ENCODE measurements at places on chromosomes 7 and 10.

GRCh38 chr7:101235050-101235449 lies 2.6 kb downstream of the CLDN15 start:
- DNase-seq = no peak

GRCh38 chr10:51759896-51760534 lies 60.6 kb upstream of the CSTF2T start:
- no peak for DNase-seq

DNA sequence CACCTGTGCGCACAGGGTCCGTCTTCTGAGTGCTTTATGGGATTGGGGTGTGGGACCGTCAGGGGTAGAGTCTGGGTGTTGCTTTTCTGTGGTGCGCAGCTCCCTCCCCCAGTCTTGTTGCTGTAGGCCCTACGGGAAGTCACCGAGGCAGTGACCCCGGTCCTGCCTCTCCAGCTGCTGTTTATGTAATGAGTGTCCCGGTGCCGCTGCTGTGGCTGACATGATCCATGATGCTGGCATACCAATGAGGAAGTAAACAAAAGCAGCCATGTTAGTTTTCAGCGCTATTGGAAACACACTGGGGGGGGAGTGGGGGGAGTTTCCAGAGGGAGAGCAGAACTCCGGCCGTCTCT lies 1.1 kb downstream of the TRIM8 start:
- peak; percentile 48 for DNase-seq

DNA sequence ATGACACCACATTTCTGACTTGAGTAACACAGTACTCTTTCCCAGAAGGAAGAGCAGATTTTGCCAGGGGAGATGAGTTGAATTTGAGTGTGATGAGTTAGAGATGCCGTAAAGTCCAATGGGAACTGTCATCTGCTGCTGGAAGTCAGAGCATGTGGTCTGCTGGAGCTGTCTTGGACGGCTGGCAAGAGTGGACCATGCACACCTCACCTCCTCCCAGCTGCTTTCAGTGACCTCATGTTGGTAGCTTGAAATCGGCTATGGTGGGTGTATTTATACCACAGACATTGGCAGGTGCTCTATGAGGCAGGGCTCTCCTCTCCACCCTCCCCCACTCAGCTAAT lies 82.3 kb downstream of the COL13A1 start:
- DNase-seq = no peak

DNA sequence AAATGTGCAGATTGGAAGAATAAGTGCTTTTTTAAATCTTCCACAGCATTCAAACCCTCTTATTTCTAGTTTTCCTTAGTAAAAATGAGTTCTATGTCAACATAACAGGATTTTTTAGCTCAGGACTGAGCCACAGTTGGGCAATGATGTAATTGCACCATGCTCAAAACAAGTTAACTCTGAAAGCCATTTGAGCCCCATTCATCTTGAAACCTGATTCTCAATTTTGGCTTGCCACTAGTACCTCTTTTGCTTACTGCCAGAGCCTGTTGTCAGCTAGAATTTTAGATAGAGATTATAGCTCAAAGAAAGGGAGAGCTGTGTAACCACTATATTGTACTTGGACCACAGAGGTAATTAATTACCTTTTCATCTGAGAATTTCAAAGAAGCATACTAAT lies 1028.5 kb upstream of the PHF14 start:
- DNase-seq = no peak

GRCh38 chr7:114939484-114940097 lies 17.7 kb downstream of the MDFIC start:
- peak; percentile 38 for DNase-seq

DNA sequence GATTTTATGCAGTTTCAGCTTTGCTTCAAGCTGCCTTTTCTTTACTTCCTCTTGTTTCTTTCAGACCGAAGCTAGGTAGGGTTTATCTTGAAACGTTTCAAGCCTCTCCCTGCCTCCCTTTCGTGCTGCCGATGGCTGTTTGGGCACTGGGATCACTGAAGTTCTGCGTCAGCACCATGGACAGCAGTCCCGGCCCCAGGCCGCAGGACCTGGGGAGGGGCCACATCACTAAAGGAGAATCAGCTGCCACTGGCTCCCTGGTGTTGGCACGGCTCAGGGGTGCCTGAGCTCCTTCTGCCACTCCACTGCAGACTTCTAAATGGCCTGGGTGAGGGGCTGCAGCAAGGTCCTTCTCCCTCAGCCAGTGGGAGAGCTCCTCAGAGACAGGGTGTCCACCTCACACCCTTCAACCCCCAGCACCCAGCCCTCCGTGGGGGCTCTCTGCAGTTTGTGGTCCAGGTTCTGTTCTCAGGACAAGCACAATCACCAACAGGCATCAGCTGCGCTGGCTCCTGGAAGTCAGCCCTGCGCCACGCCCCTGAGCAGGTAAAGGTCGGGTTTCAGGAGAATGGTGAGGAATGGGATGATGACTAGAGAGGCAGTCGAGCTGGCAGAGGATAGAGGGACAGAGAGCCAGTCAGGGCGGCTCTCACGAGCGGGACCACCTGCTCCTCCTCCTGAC lies 387.2 kb downstream of the TCERG1L start:
- DNase-seq = no peak

- no peak for DNase-seq
Observed at GRCh38 chr7:51292596-51292995, 24.0 kb downstream of the COBL start.

DNA sequence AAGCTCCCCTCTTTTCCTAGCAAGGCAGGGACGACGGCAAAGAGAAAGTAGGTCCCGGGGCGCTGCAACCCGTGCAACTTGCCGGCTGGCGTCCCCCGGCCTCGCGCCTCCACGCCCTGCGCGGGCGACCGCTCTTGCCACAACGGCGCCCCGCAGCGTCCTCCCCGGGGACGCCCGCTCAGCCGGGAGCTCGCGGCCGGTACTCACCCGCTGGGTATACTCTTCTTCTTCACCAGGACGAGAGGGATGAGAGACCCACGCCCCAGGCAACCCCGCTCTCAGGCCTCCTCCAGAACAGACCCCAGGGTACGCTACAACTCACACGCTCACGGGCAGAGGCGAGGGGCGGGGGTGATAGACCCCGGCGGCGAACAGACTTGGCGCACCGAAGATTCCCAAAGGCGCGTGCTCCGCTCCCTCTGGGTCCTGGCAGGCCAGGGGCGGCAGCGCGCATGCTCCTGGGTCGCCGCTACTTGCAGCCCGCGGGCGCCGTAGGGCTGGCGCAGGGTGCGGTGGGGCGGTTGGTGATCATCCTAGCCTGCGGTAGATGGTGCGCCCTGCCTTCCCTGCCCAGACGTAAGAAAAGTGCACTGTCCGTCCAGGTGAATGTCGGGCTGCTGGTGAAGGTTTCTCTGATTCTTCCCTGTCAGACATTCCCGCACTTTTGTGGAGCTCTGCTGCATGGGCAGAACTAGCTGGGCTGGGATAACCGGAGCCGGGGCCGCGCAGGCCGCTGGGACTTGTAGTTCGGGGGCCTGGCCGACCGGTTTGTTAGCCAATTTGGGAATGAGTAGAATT lies at the start of gene CC2D2B:
Gene CC2D2B (plus strand): TSS at position 520 of the 798 bp plus-strand sequence. CDS start 3,349 bp downstream, outside the sequence.
- peak; percentile 55 for DNase-seq

DNA sequence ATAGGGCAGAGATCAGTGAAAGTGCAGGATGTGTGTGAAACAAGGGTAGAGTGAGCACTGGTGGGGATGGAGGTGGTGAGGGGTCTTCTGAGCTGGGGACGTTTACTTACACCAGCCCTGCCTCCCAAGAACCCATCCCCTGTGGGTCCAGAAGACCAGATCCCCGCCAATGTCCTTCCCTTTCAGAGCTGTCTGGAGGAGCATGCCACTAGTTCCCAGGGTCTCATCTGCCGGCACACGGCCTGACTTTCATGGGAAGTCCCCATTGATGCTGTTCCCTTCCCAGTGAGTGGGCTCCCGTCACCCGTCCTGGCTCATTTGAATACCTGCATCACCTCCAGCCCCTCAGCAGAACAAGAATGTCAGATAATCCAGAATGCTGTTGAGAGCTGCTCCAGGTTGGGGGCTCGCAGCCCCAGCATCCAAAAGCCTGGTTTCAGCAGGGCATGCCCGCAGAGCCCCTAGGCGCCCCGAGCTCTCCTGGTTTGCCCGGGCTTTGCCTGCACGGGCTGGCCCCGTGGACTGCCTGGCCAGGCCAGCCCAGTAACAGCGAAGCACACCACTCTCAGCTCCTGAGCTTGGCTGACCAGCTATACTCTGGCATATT lies 246.7 kb downstream of the MGMT start:
- DNase-seq = no peak

GRCh38 chr7:94612253-94612652 lies 43.7 kb downstream of the SGCE start:
- no peak for DNase-seq

DNA sequence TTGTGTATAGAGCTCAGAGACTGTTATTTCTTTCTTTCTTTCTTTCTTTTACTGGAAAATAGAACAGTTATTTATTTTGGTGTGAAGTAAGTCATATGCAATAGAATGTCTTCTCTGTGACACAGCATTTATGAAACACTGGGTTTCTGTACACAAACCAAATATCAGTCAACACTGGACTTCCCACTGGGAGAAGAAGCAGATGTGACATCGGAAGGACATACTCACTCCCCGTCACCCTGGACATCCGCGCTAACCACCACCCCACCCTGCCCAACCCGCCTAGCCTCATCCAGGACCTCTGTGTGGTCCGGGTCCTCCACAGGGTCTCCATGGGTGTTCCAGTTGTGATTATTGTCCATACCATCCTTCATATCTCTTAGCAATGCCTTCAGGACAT lies 22.0 kb downstream of the SUN3 start:
- DNase-seq = no peak

DNA sequence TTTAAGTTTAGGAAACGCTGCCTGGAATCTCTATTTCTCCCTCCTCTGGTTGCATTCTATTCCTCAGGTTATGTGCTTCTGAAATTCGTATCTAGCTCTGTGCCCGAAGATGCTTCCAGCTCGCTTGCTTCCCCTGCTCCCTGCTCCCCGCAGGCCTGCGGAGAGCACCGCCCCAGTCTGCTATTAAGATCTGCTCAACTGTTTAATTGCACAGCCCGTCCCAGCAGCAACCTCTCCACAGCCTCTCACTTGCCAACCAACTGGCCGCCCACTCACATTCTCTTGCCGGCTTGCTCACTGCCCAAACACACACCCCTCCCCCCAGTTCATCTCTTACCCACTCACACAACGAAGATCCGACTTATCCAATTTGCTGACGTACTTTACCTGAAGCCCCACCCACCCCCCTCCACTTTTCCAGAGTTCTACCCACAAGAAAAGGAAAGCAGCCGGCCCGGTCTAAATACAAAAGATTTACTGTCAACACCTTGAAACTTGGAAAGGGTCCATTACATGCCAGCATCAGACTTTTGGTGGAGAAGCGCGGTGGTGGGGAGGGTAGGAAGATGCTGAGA lies 167.3 kb upstream of the KLF14 start:
- no peak for DNase-seq

DNA sequence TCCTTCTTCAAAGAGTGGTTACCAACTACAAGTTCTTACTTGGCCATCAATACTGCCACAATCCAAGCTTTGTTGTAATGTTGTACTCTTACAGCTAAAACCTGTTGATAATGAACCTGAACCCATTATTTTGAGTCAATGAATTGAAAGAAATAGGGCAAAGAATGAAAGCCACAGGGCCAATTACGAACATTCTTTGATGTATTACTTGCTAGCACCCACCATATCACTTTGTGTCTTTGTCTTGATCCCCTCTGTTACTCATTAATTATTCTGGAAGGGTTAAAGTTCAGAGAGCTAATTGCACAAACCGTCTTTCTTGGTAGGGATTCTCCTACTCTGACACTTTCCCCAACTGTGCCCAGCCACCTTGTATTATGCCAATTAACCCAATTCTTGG lies 53.2 kb upstream of the TFEC start:
- no peak for DNase-seq

DNA sequence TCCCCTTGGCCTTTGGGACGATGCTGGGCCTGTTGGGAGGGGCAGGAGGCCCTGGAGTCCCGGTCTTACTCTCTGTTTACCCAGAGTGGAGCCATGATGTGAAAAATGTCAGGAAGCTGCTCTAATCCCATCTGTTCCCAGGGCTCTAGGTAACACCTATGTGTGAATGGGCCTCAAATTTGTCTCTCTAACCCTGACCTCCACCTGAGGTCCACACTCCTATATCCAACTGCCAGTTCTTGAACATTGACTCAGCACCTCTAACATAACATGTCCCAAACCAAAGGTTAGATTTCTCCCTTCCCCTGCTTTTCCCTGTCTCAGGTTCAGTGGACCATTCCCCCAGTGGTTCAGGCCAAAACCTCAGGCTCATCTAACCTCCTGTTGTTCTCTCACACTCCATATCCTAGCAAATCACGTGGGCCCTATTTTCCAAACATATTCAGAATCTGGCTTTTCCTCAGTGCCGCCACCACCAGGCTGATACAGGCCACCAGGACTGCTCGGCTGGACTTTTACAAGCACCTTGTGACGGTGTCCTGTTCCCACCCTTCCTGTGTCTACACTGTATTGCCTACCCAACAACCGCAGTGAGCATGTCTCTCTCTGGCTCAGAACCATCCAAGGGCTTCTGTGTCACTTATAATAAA lies 130.6 kb downstream of the ATXN7L1 start:
- no peak for DNase-seq

- DNase-seq = peak; percentile 63
Observed at GRCh38 chr7:77651575-77652162, 44.6 kb upstream of the RSBN1L start.

- DNase-seq = no peak
Observed at GRCh38 chr10:98568551-98568950, 121.8 kb upstream of the HPS1 start.

GRCh38 chr7:135333200-135333599 lies 99.6 kb downstream of the STRA8 start:
- no peak for DNase-seq

DNA sequence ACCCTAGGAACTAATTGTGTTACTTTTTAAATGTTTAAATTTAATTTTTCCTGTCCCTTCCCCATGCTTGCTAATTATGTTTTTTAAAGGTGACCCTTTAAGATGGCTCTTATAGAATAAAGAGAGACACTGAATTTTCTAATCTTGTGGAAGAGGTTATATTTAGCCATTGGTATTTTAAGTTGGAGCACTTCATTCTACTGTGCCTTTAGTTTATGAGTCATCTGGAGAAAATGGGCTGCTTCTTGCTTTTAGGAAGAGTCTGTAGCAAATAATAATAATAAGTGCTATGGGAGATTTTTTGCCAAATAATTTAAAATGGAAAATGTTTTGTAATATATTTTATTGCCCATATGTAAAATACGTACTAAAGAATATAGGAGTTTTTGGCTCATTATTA lies 139.7 kb downstream of the ADK start:
- no peak for DNase-seq

GRCh38 chr10:91287276-91287675 lies 66.8 kb downstream of the PCGF5 start:
- no peak for DNase-seq

GRCh38 chr7:6590645-6591110 lies 857 bp downstream of the INTS15 start:
- no peak for DNase-seq

DNA sequence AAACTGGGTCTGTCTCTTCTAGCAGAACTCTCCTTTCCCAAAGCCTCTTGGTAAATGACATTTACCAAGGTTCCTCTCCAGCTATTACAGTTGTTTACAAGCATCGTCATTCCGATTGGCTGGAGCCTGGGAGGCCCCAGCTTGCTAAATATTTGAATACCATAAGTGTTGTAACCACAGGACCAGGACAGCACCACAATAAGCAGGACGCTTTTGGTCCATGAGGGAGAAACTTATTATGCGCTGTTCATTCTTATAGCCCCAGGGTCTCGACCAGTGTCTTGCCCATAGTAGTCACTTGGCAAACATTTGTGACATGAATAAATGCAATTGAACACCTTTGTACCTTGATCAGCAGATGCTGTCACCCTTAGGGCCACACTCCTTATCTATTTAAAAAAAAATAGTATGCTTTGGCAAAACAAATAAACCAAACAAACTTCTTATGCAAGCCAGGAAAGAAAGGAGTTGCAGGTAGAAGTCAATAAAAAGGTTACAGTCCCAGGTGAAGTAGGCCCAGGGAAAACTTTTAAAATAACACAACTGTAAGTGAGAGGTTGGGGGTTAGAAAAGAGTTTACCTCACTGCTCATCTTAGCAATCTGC lies 32.8 kb downstream of the NRAP start:
- DNase-seq = no peak
